Bronchial smooth muscle cell (primary cell): ENCODE measurements at places on chromosomes 7 and 10. TPM values are rescaled to one million over a fixed set of nuclear protein-coding genes. Genes with fewer than 3 reads are reported as not detected.

Gene CHST15
- 0.63 and 5.8 TPM in 2 replicates for total RNA-seq

Gene SAP25
- 0.16 TPM in 1 of 2 replicates, not detected in the other for total RNA-seq

Gene RBP3
- not detected in 2 replicates for total RNA-seq

Gene PAX4
- not detected in 2 replicates for total RNA-seq

Gene VWA2
- 0.86 and 0.95 TPM in 2 replicates for total RNA-seq

Gene CPXM2
- total RNA-seq = 9.3 and 41.5 TPM in 2 replicates

Gene ARL5B
- total RNA-seq = 4.7 and 8.8 TPM in 2 replicates

Gene DBNL
- total RNA-seq = 101 and 140 TPM in 2 replicates

Gene MMP21
- total RNA-seq = not detected in 2 replicates

Gene MACC1
- 0.09 and 0.47 TPM in 2 replicates for total RNA-seq

Gene GNAT3
- total RNA-seq = not detected in 2 replicates

Gene SEMA3A
- 61.0 and 65.8 TPM in 2 replicates for total RNA-seq

Gene LDB3
- under 0.01 and 0.09 TPM in 2 replicates for total RNA-seq

Gene SPDYE2B
- not detected in 2 replicates for total RNA-seq
